ENCODE measurements at places on chromosomes 11 and 22.
A peak's percentile ranks its signal among the peaks of the same experiment; 100 is the strongest.

DNA sequence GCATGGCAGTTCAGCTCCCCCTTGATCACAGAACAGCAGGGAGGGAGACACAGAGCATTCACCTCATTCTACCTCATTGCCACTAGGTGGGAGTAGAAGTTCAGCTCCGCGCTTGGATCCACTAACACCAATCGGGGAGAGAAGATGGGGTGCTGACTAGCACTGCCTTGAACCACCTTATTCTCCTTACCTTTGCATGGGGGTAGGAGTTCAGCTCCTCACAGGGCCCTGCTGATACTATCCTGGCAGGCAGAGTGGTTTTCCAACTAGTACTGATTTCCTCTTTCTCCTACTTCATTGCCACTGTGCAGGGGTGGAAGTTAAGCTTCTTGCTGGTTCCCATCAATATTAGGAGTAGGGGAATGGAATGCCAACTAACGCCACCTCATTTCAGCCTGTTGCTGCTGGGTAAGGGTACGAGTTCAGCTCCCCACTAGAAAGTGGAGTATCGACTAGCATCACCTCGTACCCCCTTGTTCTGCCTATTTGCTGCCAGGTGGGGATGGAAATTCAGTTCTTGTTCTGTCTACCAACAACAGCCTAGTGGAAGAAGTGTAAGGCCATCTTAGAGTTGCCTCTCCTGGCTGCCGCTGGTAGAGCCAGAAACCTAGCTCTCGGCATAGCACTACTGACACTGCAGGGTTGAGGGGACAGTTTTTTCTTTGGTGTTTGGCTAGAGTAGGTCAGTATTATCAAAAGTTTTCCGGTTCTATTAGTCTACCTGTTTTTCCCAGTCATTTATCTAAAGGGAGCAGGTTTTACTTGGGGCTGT lies 550.9 kb upstream of the CCDC90B start:
- peak; percentile 37 for DNase-seq

DNA sequence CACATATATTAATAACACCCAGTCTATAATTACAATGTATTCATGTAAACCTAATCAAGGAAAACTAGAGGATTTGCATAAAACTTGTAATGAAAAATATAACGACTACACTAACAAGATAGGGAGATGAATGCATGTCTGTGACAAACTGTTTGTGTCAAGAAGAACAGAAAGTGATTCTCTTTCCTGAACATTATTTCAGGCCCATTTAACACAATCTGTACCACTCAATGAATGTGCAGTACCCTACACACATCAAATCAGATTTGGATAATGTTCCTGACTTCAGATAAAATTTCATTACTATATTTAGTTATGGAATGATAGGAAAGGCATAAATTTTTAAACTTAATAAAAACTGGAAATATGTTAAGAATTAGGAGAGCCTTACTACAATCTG lies 93.1 kb downstream of the CADM1 start:
- no peak for DNase-seq

GRCh38 chr11:68840661-68841653 lies 759 bp downstream of the CPT1A start:
- DNase-seq = no peak

GRCh38 chr11:60914633-60915247 lies 782 bp downstream of the TMEM109 start:
- peak; percentile 49 for DNase-seq

DNA sequence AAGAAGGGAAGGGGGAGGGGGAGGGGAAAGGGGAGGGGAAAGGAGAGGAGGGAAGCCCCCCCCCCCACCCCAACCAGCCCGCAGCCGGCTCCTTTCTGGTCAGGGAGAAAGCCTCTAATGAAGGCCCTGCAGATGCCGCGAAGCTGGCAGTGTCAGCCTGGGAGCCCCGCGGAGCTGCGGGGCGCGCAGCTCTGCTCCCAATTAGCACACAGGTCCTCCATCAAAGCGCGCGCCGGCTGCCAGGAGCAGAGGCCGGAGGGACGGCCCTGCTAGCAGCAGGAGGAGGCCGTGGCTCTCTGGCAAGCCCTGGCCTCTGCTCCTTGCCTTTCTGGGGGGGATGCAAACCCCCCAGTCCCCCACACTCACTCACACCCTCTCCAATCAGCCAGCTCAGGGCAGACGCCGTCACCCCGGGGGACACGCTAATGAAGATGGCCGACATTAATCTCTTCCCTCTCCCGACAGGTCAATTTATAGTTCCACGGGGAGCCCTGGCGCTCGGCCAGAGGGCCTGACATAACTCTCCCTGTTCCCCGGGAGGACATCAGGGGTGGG lies 70.5 kb upstream of the TCF20 start:
- no peak for DNase-seq

GRCh38 chr11:120896687-120897086 lies 127.2 kb upstream of the TBCEL start:
- no peak for DNase-seq

- DNase-seq = no peak
Measured at GRCh38 chr11:4936745-4937144, 10.7 kb downstream of the OR51A4 start.

GRCh38 chr11:5809122-5809519 lies 397 bp downstream of the OR52N2 start:
- no peak for DNase-seq

DNA sequence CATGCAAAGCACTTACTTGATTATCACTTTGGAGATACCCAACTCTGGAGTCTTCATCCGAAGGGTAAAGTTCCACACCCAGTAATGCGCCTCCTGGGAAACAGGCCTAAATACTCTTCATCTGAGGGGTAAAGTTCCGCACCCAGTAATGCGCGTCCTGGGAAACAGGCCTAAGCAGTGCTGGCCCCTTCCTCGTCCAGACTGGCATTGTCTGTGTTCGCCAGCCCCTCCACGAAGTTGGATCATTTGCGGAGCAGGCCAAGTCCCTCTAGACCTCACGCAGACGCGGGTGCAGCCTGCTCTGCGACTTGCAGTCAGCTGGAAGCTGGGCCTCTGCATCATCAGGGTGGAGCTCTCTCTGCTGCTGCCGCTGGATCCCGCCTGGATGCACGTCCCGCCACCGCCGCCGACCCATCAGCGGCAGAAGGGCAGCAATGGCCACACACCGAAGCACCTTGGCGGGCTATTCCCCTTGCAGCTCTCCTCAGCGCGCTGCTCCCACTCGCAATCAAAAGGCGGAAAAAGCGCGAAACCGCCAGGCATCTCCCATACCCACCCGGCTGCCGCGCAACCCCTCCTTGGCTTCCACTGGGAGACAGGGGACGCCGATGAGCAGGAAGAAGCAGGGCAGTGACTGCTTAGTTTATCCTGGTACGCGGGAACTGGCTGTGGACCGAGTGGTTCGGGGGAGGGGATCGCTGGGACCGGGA lies 34.1 kb upstream of the GLYATL1 start:
- DNase-seq = peak; percentile 52

DNA sequence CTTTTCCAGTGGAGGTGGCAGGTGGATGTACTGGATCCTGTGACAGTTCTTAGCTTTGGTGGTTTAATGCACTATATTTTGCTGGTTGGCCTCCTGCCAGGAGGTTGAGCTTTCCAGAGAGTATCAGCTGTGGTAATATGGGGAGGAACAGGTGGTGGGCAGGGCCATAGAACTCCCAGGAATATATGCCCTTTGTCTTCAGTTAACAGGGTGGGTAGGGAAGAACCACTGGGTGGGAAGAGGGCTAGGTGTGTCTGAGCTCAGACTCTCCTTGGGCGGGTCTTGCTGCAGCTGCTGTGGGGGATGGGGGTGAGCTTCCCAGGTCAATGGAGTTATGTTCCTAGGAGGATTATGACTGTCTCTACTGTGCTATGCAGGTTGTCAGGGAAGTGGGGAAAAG lies 203.8 kb downstream of the DLG2 start:
- peak; percentile 6 for DNase-seq

DNA sequence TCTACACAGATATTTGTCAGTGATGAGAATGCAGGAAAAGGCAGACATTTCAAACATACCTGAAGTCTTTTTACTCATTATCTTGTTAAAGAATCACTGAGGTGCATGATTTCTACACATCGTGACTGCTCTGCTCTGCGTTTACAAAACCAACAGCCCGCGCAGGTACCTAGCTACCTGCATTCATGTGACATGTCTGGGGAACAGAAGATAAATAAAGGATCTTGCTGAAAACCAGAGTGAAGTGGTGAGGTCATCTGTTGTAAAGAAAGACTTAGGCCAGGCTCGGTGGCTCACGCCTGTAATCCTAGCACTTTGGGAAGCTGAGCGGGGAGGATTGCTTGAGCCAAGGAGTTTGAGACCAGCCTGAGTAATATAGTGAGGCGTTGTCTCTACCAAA lies 15.7 kb downstream of the ASPHD2 start:
- DNase-seq = no peak

GRCh38 chr11:2097356-2097997 lies 41.7 kb downstream of the IGF2 start:
- DNase-seq = peak; percentile 34

DNA sequence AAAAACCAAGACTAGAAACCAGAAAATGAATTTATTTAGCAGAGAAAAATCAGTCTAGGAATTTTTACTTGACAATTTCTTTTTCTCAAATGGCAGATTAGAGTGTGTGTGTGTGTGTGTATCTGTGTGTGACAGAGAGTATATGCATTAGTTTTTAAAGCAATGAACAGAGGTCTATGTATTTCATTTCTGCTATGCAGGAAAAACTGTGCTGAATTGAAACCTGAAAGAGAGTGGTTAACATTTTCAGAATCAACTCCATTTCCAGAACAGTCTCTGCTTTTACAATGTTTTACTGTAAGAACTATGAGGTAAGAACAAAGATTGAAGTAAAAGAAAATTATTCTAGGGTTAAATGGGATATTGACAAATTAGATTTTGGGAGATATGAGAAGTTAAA lies 114.8 kb downstream of the GRM5 start:
- DNase-seq = no peak

DNA sequence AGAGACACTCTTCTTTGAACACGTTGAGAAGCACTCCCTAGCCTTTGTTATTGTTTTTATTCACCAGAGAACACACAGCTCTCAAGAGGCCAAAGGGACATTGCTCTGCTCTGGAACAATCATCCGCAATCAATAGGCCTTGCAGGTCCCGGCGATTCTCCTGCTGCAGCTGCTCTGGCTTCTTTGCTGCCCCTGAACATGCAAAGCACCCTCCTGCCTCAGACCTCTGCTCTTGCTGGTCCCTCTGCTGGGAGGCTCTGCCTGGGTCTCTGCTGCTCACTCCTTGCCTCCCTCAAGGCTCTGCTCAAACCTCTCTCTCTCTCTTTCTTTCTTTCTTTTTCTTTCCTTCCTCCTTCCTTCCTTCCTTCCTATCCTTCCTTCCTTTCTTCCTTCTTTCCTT lies 232.7 kb downstream of the DSCAML1 start:
- no peak for DNase-seq

- DNase-seq = no peak
Measured at GRCh38 chr22:48210812-48211211, 1448.4 kb downstream of the TBC1D22A start.

- DNase-seq = no peak
Measured at GRCh38 chr11:64724863-64725532, 2.0 kb upstream of the NRXN2 start.

- no peak for DNase-seq
Measured at GRCh38 chr11:42976636-42977217, 335.1 kb upstream of the API5 start.

GRCh38 chr11:110530900-110531741 lies 101.4 kb downstream of the FDX1 start:
- DNase-seq = no peak

GRCh38 chr11:108887436-108888238 lies 222.8 kb downstream of the DDX10 start:
- DNase-seq = no peak

DNA sequence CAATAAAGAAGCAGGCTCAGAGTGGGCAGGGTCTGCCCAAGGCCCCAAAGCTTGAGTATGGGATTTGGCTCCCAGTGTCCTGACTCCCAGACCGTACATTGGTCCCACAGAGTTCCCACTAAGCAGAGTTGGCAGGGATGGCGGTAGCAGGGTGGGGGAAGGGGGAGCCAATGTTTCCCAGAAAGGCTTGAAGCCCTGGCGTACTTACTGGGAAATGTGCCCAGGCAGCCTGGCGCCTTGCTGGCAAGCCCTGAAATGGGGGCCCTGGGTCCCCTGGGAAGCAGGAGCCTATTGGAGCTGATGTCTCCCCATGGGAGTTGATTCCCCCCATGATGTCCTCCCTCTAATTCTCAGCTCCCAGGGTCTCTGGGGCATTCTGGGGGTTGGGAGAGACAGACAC lies 9.3 kb downstream of the ARHGEF17 start:
- DNase-seq = no peak

GRCh38 chr11:94747146-94747545 lies 21.0 kb upstream of the AMOTL1 start:
- DNase-seq = no peak

GRCh38 chr11:122424636-122425035 lies 230.9 kb upstream of the UBASH3B start:
- peak; percentile 26 for DNase-seq

GRCh38 chr22:17703811-17704210 lies 65.3 kb downstream of the BCL2L13 start:
- no peak for DNase-seq
